Tibial artery (tissue), 4 donors: ENCODE measurements at places on chromosomes 2 and 18.

DNA sequence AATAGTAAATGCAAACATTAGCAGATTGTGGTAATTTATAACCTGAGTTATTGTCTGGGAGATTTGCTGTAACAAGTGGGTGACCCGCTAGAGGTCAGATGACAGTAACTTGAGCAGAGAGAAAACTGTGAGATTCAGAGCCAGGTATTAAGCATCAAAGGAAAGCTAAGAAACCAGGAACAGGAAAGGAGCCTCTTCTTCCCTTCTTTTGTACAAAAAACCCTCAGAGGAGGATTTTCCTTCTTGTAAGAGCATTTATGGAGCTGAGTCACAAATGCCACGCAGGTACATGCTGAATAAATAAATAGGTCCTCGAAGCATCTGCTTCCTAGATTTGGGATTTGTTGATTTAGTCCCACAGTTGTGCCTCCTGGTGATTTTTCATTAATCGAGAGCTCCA is 146.5 kb downstream of the SH3BP4 start:
- no peak for DNase-seq

DNA sequence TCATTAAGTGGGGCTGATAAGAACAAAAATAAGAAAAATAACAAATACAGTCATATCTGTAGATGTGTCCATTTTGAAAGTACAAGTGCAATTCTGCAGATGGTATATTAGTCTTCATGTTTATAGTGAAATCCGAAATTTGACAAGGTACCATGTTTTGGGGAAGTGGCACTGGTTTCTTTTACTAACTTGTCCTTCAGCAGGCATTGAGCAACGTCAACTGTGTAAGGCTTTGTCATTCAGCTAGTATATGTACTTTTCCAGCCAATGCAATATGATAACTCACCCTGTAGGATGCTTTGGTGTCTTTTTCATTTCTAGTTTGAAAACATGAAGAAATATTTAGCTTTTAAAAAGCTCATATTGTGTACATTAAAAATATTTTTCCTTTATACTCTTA is 139.9 kb downstream of the MCFD2 start:
- no peak for DNase-seq

GRCh38 chr2:3575534-3576262 is 638 bp downstream of the RPS7 start:
- no peak for DNase-seq

DNA sequence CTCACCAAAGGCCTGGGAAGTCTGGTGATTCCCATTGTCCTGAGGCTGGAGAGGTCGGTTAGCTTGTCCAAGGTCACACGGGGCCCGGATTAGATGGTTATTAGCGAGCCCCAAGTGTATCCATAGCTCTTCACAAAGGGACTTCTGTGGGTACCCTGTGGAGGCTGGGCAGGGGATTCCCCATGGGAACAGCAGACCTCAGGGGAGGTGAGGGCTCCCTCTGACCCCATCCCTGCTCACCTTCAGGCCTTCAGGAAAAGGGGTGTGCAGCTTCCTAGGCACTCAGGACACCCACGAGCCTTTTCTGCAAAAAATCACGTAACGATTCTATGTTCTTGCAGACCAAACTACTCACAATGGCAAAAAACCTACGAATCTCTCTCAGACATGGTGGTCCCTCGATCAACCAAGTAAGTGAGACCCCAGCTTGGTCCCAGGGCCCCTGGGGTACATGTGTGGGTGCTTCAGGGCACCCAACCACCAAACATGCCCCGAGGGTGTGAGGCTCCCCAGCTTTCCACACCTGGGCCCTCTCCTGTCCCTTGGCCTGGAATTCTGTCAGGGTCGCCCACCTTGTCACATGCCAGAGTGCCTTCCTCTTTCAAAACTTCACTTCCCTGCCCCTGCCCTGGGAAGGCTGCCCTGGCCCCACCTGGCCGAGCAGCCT is 40.3 kb downstream of the PDIA6 start:
- no peak for DNase-seq

DNA sequence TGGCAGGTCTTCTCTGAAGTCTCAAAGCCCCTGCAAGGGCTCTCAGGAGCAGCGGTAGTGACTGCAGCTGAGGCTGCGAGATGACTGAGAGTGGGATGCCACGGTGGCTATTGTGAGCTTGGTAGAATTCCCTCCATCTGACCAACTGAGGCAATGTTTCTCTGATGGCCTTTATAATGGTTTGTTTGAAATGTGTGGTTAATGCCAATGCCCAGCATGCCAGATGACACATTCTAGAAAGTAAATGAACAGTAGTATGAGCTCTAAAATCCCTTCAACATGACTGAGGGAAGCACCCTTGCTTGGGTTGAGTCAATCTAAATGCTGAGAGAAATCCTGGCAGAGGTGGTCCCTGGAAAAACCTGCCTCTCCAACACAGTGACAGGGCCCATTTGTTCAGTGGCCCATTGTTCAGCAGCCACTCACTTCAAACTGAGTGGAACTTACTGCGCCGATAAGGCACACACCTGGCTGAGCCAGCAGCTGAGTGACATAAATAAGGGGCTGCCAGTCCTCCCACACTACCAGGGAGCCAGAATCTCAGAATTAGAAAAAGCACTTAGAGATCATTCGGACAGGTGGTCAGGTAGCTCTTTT is 31.7 kb downstream of the SULT1C2 start:
- DNase-seq = no peak

- no peak for DNase-seq
Measured at GRCh38 chr2:38200598-38200997, 124.6 kb upstream of the CYP1B1 start.

- peak; percentile 67 for DNase-seq
Measured at GRCh38 chr2:133489641-133490410, 78.4 kb downstream of the NCKAP5 start.

GRCh38 chr18:22385718-22386117 is 32.0 kb downstream of the CTAGE1 start:
- no peak for DNase-seq

DNA sequence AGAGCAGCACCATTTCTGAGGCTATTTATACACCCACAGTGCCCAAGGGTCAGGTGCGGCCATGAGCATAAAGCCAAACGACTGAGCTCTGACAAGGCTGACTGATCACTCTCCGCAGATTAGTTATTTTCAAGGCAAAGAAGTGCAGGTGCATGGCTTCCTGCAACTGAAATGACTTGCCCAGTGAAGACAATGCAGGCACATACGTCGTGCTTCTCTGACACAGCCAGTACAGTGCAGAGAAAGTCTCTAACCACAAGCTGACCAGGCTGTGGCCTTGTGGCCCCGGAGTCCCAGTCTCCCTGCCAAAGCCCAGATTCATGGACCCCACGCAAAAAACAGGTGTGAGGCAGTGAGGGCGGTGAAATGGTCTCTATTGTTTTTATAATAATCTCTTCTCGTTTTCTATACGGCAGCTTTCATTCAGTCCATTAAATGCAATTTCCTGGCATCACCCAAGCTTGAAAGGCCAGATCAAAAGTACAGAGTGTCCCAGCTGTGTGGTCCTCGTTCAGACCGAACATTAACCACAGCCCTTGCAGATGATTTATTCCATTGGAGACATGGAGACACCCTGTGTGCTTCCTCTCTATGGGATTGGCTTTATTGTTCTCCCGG is 447.0 kb upstream of the ID2 start:
- no peak for DNase-seq

- peak; percentile 81 for DNase-seq
Measured at GRCh38 chr2:240913810-240914644, 7.9 kb downstream of the CROCC2 start.

DNA sequence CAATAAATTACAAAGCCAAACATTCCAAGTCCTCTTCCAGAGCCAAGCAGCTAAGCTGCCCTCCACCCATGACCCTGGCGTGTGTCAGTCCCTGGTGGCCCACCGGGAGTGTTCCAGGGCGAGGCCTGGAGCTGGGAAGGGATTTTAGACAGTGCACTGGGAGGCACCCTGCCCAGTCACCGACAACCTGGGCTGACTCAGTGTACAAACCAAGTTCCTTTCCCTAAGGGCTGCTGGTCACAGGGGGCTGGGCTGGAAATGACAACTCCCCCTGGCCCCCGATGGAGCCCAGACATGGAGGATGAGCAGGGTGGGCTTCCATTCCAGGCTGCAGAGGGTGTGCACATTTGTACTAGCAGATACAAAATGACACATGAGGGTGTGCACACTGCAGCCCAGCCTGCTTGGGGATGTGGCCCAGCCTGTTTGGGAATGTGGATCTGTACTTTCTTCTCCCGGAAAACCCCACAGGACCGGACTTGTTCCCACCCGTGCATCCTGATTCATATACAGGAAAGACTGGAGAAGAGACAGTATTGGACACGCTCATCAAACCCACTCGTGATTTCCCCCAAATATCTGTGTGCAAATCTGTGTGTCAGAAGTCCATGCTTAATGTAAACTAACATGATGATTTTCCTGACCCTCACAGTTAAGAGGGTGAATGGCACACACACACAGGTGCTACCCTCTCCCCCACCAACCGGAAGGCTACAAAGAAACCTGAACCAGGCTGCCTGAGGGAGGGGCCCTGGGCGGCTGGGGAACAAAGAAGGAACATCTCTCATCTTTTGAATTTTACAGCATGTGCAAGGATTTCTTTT is 58.9 kb downstream of the NDUFA10 start:
- DNase-seq = no peak

- no peak for DNase-seq
Measured at GRCh38 chr2:179467111-179467510, 202.5 kb upstream of the SESTD1 start.

DNA sequence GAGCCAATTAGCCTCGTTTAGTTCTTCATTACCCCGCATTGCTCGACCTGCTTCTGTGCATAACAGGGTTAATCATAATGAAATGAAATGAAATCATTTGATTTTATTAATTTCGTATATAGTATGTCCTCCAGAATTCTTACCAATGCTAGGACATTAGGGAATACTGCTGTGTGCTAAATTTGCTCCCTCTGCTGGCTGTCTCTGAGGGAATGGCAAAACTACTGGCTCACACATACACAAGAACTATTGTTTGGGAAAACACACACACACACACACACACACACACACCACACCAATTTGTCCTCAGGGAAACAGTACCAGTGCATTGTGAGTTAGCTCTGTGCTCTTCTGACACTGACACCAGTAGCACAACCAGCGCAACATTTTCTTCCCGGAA is 273.3 kb upstream of the TCF4 start:
- DNase-seq = no peak

DNA sequence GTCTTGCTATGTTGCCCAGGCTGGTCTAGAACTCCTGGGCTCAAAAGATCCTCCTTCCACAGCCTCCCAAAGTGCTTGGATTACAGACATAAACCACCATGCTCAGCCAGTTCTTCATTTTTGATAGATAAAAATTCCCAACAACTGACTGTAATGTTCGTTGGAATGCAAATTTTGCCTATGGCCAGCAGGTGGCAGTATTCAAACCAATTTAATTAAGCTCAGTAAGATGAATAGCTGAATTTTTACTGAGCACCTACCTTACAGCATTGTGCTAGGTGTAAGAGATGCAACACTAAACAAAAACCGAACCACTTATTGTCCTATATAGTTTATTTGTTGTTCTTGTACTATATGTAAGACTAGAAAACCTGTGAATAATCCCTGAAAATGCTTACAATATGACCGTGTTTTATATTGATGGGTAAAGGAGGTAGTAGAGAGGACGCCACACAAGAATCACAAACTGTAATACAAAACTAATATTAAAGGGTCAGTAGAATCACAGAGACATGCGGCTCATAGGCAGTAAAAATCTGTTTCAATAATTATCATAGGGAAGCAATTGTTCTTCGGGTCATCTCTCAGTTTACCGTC is 8.2 kb upstream of the TMEM182 start:
- no peak for DNase-seq

DNA sequence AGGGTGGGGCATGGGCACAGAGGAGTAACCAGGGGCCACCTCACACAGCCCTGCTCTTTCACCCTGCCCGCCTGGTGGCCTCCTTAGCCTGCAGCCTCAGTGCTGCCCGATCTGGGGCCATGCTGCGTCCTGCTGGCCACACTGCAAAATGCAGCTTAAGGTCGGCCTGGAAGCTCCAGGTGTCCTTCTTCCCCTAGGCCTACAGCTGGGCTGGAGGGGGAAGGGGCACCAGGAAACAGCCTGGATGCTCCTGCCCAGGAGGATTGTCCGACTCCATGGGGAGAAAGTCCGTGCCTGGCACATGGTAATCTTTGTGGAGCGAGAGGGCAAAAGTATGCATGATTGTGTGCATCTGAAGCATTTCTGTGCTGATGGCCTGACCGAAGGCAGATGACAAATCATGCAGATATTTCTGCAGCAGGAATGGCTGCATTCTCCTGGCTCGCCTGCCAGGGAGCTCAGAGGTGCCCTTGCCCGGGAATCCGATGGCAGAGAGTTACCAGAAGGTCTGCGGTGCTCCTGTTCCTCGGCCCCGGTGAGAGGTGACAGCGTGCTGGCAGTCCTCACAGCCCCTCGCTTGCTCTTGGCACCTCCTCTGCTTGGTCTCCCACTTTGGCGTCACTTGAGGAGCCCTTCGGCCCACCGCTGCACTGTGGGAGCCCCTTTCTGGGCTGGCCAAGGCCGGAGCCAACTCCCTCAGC is 12.8 kb upstream of the ALPP start:
- DNase-seq = peak; percentile 57

DNA sequence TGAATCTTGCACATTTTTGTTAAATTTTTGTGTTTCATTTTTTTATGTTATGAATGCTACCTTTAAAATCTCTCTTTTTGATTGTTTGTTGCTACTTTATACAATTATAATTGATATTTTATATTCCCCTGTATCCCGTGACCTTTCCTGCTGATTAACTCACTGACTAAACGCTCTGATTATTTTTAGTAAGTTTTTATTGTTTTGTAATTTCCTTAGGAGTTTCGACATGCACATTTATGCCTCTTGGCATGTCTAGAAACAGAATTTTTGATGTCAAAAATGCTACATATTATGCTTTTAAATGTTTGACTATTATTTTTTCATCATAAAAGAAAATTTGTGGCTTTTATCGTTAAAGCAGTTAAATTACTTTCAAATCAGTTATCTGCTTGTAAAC is 1131.6 kb upstream of the TMEFF2 start:
- no peak for DNase-seq

DNA sequence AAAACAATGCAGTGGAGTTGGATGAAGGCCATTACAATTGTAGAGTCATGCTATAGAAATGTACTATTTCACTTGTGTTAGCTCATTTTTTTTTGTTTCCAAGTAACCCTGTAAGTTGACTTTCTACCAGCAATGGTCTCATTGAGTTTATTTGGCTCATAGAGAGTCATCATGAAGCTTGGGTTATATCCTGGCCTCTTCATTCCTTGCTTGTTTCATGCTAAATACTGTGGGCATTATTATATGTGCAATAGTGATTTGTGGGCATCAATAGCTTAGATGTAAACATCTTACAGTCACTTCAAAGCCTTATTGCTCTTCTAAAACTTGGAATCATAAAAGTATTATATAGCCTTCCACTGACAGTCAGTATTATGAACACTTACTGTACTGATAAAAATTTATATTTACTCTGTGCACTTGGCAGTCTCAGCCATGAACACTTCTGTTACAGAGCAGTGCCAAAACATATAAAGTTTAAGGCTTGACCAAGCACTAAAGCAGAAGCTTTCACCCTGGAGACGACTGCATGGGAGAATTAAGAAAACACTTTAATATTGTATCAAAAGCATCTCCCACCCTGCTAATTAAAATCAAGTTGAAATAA is 751.2 kb downstream of the SATB2 start:
- no peak for DNase-seq
